ENCODE measurements at places on chromosomes 6 and 20.

DNA sequence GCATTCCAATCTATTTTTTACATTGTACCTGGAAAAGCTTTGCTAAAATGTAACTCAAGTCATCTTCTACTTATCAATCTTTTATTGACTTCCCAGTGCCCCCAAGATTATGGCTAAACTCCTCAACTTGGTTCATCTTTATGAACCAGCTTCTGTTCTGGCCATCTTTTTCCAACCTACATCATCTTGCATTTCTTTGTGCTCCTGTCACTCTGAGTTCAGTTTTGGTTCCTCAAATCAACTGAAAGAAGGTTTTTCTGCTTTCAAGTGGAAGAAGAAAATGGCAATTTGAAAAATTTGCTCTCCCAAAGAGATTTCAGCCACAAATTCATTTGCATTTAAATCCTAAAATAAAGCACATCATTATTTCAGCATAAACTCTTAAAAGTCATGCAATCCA is 41.8 kb downstream of the GPX5 start:
- no peak for DNase-seq

DNA sequence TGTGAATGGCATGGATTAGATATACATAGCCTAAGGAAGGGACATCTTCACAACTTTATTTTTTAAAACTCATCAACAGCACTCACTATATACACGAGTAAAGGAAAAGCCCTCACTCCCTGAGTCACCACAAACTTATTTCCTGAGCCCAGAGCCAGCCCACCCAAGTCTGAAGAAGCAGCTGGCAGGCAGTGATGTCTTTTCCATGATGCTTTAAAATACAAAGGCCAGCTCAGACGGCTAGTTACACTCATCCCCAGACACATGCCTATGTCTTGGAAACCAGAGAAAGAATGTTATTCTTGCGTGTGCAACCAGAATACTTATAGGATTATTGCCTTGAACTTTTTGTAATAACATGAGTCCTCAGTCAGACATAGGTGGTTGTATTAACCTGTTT is 114.4 kb downstream of the ADGRG6 start:
- DNase-seq = no peak

GRCh38 chr6:153449279-153449678 is 318.2 kb upstream of the RGS17 start:
- DNase-seq = no peak

GRCh38 chr20:49775229-49775693 is 37.4 kb upstream of the SLC9A8 start:
- no peak for DNase-seq

DNA sequence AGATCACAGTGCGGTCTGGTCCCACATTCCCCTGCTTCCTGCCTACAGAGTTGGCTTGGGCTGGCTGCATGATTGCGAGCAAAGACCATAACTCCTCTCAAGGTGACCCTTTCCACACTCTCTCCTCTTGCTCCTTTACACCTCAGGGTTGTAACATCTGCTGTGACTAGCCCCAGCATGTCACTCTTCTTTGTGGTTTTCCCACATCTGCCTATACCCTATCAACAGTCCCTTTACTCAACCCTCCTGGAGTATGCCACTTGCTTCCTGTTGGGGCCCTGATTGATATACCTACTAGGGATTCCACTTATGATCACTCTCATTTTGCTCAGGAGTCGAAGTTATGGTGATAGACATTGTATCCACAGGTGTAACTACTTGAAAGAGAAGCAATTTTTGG is 58.9 kb upstream of the SGK1 start:
- no peak for DNase-seq

DNA sequence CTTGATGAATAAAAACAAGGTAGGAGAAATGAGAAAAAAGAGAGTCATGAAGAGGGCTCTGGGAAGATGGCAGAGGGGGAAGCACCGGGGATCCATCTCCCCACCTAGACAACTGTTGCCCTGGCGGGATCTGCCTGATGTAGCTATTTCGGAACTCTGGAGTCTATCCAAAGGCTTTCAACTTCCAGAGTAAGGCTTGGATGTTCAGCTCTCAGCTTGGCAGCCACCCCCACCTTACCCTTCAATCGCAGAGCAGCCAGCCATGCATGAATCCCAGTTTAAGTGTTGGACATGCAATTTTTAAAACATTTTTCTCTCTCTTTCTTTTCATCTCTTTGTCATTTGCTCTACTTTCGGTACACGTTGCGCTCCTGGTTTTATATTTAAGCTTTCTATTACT is 275.9 kb upstream of the EXOC2 start:
- no peak for DNase-seq

DNA sequence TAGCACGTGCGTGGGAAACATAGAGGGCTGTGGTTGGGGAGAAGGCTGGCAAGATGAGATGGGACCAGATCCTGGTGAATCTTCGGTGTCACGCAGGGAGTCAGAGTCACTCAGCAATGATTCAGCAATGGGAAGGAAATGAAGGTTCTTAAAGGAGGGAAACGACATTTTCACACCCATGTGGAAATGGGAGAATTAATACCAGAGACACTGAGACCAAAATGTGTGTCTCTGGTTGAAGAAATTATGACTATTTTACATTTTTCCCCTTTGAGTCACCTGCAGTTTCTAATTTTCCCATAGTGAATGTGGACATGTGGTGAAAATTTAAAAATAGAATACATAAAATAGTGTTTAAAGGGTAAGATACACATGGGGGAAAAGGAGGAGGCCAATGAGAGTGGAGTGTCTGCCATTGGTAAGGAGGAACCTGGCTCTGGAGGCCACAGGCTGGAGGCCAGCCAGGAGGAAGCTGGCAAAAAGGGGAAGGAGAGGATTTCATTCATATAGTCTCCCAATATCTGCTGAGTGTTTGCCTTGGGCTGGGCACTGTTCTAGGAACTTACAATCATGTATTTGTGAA is 17.5 kb downstream of the NRN1 start:
- DNase-seq = no peak

GRCh38 chr6:15960740-15961634 is 167.9 kb upstream of the MYLIP start:
- DNase-seq = no peak

- no peak for DNase-seq
Measured at GRCh38 chr6:46973029-46973428, 51.3 kb upstream of the ADGRF5 start.

DNA sequence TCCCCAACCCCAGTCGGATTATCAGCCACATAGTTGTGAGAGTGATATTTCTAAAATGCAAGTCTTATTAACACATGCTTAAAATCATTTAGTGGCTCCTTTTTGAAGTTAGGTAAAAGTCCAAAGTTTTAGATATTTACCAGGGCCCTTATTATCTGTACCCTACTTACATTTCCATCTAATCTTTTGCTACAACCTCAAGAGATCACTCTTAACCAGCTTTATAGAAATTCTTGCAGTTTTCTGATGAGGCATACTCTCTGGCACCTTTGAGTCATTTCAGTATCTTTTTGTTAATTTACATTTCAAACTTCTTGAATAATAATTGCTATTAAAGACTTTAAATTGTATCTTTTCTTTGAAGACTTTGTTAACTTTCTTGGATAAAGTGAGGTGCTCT is 453.3 kb downstream of the RFPL4B start:
- no peak for DNase-seq

DNA sequence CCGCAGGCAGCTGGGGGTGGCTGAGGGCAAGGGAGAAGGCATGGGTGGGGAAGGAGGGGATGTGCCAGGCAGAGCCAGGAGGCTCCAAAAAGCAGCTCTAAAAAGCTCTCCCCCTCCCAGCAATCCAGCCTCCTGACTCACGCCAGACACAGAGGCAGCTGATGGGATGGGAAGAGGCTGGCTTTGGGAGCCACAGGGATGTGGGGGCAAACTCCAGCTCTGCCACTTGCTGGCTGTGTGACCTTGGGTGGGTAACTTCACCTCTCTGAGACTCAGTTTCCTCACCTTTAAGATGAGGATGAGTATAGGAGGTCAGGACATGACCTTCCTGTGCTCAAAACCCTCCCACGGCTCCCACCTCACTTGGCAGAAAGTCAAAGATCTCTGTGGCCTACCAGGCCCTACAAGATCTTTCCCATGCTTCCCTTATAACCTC is 148.9 kb downstream of the CEBPB start:
- DNase-seq = no peak

DNA sequence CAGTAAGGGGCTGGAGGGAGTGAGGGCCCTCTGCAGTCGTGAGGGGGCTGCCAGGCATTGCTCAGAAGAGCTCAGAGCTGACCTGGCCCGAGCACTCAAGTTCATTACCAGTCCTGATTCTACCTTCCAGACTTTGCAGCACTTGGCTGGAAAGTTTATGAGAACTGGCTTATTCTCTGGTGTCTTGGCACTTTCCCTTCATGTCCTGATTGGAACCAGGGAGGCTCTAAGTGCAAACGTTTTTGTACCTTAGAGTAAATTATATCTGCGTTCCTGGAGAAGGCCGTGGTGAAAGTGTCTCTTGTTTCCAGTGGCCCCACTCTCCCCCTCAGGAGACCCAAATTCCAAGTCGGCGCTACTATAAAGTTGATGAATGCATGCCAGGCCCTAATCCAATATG is 402.3 kb downstream of the CDC5L start:
- DNase-seq = no peak

DNA sequence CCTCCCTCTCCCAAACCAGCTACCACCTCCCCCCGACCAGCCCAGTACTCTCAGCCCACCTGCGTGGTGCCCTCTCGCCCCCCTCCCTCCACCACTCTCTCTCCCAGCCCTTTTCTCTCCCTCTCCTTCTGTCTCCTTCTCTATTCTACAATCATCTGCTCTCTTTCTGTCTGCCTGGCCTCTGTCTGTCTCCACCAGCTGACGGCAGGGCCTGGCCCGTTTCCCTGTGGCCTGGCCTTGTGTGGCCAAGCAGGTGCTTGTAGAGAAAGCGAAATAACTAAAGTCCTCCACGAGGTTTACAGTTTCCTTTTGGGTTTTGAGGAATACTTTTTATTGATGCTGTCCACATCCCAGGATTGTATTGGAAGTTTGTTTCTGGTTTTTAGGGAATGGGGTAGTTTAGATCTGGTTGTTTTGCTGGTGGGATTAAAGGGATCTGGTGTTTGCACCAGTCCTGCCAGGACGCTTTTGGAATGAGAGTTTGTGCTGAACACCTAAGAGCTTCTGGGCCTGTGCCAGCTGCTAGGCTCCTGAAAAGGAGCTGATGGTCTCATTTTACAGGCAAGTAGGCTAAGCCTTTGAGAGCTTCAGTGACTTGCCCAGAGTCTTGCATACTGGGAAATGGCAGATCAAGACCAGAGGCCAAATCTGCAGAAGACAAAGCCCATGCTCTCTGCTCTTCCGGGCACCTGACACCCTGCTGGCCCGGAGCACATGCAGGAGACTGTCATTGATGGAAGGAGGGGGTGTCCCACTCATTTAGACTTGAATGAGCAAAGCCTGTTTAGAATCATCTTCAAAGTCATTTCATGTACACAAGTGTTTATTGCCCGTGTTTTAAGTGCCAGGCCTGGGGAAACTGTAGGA is 161.7 kb downstream of the SYCP2 start:
- DNase-seq = no peak

DNA sequence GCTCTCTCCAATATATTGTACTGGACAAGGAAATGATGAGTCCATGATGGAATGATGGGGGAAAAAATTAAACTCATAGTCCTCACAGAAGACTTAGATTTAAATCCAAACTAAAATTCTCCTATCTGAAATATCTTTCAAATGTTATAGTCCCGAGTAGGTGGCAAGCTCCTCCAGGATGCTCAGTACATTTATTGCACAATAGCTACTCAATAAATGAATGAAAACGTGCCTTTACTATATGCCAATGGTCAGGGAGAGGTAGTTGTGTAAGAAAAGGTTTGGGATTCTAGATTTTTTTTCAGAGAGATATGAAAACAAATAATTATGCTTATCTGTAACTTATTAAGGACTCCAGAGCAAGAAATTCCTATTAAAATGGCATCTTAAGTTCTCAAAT is 32.8 kb downstream of the HS3ST5 start:
- no peak for DNase-seq

- no peak for DNase-seq
Measured at GRCh38 chr20:59749301-59749700, 145.0 kb downstream of the PHACTR3 start.

DNA sequence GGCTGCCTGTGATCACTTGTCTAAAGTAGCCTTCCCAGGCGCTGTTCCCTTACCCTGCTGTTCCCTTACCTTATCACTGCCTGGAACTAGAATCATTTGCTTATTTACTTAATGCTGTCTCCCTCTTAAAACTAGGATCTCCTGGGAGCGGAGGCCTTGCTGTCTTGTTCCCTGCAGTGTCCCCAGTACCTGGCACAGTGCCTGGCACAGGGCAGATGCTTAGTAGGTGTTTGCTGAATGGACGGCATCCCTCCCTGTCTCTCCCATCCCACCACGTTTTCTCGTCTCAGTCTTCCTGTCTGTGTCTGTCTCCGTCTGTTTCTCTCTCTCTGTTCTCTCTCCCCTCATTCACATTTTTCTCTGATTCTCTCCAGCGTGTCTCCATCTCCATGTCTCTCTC is 99.9 kb upstream of the MYL9 start:
- DNase-seq = no peak

- no peak for DNase-seq
Measured at GRCh38 chr20:57287901-57288300, 21.5 kb upstream of the BMP7 start.

DNA sequence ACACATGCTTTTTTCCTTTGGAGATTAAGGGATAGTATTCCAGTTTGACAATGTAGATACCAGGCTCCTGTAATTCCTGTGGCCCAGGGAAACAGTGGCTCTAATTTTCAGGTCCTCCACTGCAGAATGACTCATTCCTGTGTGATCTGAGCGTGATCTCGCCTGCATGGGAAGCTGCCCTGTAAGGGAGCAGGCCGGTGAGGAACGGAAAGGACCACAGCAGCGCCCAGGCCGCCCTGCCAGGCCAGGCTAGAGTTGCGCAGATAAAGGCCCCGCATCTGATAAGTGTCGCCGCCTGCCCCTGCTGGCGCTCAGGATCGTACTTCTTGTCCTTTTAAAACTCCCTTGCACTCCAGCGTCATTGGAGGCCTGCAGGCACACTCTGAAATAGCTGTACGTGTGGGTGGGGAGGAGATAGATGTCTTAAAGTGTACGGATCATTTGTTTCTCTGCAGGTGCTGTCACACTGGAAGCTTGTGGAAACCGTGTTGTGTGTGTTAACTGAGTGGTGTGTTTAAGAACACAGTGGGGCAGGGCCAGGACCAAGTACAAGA is 60.7 kb downstream of the SYNJ2 start:
- no peak for DNase-seq

DNA sequence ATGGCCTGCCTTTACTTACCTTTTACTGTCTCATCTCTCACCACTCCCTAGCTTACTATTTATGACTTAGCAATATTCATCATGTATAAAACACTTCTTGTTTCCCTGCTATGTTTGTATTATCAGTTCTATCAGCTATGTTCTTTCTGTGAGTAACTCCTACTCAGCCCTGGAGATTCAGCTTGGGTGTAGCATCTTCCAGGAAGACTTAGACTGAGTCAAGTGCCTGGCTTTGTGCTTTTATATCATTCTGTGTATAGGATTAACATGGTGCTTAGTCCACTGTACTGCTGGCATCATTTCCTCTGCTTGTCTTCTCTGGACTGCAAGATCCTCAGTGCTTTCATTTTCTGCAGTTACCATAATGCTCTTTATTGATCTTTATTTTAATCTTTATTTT is 257.8 kb downstream of the BTBD3 start:
- DNase-seq = no peak

Measured in B cell (primary cell).